ENCODE measurements at places on chromosomes 13 and 19.

GRCh38 chr19:38617283-38617763 lies 430 bp downstream of the MAP4K1 start:
- DNase-seq, result no peak

DNA sequence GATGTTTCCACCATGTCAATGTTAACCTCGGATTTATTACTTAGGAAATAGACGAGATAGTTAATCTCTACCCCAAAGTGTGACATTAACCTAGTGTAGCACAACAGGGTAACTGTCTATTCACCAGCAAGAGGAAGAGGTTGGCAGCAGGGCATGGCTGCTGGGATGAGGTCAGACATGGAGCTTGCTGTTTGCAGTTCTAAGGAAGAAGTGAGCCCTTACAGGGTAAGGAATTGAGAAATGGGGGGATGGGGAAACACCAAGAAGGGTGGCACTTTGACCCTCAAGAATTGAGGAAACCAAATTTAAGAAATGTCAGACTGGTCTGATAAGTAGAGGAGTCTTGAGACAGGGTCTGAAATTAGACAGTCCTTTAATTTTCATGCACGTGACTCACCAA lies 62.4 kb downstream of the MBD3L2B start:
- no peak for DNase-seq

DNA sequence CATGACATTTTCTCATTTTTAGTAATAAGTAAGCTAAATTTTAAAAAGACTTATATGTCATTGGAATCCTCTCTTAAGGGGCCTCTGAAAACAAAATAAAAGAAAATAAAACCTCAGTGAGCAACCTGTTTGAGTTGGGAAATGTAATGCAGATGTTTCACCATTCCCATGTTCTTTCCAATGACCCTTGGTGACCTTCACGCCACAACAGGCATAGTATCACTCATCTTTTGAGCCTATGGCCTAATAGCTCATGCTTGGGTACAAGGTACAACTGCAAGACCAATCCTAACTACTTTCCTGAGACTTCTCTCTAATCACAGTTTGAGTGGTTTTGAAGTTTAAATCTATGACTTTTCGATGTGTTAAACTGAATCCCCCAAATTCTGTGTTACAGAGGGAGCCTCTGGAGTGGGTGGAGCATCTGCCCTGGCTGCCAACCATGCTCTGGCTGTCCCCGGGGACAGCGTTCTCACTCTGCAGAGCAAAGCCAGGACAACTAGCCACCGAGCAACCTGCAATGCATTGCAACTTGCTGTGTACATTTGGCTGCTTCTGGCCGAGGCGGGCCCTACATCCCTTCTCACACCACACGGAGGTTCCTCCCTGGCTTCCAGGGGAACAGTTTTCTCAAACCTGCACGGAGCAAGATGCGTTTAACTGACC lies 307.9 kb upstream of the MAB21L1 start:
- DNase-seq, result no peak

GRCh38 chr19:17646441-17646840 lies 41.7 kb downstream of the UNC13A start:
- DNase-seq, result no peak

DNA sequence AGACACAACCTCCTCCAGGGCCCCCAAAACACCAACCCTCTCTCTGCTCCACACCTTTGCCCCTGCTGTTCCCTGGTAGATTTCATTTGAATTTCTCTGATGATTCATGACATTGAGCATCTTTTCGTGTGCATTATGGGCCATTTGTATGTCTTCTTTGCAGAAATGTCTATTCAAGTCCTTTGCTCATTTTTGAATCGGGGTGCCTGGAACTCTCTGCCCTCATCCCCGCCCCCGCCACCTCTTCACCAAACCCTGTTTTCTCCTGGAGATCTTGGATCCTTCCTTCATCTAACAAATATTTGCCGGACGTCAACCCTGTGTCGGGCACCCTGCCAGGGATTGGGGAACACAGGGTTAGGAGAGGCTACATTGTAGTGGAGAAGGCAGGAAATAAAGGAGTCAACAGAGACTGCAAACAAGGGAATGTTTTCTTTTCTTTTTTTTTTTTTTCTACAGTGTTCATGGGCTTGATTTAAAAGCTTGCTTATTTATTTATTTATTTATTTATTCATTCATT lies 25.5 kb upstream of the SLC1A5 start:
- DNase-seq, result no peak

GRCh38 chr19:3945838-3946237 lies 13.0 kb downstream of the NMRK2 start:
- DNase-seq, result no peak

GRCh38 chr19:10907925-10908324 lies 20.5 kb downstream of the YIPF2 start:
- no peak for DNase-seq

DNA sequence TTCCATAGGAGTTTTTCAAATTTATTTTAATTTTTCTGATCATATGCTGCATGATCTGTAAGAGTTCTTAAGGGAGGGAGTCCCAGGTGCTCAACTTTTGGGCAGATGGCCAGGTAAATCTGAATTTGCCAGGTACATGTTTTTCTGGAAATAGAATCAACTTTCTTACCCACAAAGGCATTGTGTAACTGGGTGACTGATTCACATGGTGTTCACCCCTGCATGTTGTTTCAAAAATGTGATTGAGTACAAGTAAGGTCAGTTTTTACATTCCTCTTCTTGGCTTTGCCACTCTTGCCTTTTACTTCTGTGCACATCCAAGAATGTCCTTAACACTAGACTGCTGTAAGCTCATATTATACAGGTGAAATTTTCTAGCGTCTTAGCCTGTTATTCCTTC lies 30.4 kb downstream of the RB1 start:
- no peak for DNase-seq

GRCh38 chr13:23418776-23419683 lies 14.5 kb downstream of the SACS start:
- no peak for DNase-seq

GRCh38 chr13:39037410-39037879 lies 444 bp downstream of the PROSER1 start:
- no peak for DNase-seq

- DNase-seq, result no peak
Measured at GRCh38 chr13:72255908-72256307, 388.9 kb upstream of the DACH1 start.

DNA sequence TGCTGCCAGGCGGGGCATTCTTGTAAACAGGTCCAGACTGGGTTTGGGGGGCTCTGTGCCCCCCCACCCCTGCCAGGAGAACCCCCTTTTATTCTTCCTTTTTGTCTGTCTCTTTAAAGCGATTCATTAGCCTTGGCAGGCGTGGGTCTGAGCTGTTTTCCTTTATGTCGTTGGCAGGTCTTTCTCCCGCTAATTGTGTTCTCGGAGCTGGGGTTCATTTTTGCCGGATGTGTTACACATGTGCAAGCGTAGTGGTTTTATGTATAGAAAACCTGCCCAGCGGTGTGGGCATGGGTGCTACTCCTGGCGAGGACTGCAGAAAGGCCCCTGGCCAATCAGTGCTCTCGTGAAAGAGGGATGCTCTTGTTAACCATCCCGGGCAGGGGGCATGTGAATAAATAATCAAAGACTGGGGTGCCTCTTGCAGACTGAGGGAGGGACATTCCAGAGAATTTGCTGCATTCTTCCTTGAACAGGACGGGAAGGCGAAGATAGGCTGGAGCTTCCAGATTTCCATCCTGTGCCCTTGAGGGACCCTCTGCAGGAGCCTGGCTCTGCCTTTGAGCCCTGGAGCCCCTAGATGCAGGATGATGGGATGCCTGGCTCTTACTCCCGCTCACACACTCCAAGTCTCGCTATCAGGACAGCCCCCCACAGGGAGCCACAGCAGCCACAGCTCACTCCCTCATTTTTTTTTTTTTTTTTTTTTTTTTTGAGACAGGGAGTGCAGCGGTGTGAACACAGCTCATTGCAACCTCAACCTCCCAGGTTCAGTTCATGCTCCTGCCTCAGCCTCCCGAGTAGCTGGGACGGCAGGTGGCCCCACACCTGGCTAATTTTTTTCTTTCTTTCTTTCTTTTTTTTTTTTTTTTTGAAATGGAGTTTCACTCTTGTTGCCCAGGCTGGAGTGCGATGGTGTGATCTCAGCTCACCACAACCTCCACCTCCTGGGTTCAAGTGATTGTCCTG lies 14.1 kb downstream of the CARM1 start:
- DNase-seq, result no peak

GRCh38 chr13:37601648-37602440 lies 3.3 kb upstream of the POSTN start:
- no peak for DNase-seq

DNA sequence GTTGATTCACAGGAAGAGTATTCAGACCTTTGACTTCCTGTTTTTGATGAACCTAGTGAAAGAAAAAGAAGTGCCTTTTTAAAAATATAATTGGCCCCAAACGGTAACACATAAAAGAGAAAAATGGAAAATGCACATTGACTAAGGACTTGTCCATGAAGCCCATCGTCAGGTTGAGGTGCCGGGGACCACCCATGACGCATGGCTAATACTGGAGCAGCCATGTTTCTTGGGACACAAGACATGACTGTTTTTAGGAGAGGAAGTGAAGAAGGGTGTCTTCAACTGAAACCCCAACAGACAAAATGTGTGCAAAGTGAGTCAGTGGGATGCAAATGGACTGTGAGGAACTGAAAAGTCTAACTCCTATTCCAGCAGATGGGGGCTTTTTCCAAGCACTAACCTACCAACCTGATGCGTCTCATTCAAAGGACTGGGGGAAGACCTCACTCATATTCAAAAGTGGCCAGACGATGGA lies 459.4 kb downstream of the FOXO1 start:
- no peak for DNase-seq

GRCh38 chr13:23716401-23716800 lies 146.2 kb downstream of the TNFRSF19 start:
- no peak for DNase-seq

DNA sequence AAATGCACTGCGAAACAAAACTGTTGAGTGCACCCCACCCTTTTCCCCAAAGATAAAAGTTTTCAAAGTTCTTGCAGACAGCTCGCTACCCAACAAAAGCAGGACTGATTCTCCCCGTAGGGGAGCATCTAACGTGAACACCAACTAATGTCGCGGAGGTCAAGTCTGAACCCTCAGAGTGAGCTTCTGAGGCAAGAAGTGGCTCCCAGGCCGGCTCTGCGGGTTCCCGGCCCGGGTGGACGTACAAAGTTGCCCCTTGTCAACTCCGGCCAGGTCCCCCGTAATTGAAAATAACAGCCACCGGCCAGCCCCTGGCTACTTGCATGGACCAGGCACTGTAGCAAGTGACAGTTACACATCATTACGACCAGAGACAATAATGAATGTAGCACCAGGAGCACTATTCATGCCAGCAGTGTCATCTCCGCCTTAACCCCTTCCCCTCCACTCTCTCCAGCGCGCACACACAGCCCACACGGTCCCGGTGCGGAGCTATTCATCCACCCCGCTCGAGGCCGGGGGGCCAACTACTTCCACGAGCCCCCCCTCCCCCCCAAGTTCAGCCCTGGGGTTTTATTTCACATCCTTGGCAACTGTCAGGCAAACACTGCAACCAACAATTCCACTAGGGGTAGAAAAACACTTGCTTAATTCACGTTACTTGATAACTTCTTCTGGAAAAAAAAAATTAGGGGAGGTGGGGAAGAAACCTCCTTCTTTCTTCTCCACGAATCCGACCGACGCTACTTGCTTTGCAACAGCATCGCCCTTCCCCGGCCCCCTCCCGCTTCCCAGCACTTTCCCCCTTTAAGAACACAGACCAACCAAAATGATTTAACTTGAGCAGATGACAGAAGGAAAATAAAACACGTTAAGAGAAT lies 1.2 kb downstream of the KLF12 start:
- no peak for DNase-seq

- no peak for DNase-seq
Measured at GRCh38 chr13:48449656-48450055, 36.7 kb upstream of the LPAR6 start.

DNA sequence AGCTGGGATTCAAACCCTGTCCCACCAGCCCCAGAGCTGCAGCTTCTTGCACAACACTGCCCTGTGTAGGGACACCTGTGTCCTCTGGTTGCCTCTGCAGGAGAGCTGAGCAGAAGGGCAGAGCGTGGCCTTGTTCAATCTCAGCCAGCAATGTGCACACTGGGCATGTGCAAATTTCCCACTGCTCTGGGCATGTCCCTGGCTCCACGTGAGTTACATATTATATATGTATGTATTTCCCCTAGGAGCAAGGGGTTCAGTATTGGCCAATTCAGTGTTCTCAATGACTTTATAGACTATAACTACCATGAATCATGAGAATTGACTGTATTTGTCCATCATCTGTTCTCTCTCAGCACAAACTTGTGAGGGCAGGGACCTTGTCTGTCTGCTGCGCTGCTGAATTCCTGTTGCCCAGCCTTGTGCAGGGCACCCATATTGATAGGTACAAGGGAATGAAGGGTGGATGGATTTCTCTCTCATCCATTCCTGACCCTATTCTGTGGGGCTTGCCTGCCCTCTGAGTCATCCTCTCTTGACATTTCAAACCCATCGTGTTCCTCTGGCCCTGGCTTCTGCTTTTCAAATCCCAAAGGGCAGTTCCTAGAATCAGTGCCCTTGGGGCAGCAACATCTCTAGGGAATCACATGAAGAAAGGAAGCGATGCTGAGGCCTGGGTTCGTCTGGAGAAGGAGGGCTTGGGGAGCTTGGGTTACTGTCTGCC lies 69.7 kb downstream of the ERICH6B start:
- no peak for DNase-seq

GRCh38 chr19:41566001-41566400 lies 10.0 kb upstream of the CEACAM21 start:
- no peak for DNase-seq
